Calu3 (cell line): ENCODE measurements at places on chromosomes 3 and 15.

DNA sequence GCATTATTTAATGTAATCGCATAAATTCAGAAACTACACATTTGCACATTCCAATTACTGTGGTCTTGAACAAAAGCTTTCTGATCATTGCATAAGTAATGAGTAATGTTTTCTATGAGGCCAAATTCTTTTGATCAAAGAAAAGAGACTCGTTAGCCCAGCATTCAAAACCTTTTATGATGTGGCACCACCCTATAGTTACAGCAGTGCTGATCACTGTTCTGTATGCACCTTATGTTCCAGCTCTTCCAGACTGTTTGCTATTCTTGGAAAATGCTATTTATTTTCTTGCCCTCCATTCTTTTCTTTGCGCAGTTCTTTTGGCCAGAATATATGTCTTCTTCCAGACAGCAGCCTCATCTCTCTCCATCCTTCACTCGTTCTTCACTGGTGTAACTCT, 42.3 kb downstream of the MAP3K13 start:
- no peak for DNase-seq

DNA sequence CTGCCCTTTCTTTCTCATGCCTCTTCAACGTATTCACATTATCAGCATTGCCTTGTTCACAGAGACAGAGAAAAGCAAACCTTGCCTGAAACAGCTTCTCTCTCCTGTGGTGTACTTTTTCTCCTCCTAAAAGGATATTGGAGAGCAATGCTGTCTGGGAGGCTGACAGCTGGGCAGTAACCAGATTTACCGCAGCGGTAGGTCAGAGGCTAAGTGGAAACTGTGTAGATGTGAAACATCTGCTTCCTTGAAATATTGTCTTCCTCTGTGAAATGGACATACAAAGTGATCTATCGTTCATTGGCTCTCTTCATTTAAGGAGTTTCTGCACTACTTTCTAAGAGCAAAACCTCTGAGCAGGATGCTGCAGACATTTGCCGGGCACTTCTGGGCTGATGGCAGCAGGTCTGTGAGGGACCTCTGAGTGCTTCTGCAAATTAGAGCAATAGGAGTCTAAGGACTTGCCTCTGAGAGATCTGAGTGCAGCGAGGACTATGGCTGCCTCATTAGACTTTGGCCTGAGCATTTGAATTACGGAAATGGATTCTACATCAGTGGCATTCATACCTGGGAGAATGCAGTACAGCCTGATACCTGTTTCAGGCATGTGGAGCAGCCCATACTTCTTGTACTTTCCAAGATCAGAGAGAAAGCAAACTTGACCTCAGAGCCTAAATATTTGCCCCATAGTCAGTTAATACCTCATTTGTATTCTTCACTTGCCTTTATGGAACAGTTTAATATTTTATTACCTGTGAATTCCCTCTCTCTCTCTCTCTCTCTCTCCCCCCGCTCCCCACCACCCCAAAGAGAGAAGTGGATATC, 260.5 kb upstream of the TPRG1 start:
- no peak for DNase-seq

GRCh38 chr3:34725774-34726173, 913.6 kb upstream of the ARPP21 start:
- no peak for DNase-seq

DNA sequence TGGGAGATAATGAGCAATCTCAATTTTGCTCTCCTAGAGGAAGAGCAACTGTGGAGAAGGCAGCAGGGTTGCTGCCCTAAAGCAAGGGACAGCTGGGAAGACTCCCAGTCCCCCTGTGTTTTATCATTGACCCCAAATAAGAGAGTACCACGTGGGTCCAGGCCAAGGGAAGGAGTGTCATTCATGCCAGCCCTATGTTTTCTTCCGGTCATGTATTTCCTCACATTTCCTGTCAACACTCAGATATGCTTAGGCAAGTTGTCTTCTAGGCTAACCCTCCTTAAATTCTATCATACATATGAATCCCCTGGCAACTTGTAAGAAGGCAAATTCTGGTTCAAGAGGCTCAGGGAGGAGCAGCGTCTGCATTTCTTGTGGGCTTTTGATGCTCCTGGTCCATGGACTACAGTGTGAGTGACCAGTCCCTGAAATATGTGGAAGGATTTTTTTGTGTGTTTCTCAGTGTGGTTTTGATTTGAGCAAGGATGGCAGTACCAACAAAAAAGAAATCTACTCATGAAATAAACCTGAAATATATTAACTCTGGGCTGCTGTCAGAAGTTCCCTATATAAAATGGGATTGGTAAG, 31.9 kb upstream of the RPP14 start:
- DNase-seq: no peak

DNA sequence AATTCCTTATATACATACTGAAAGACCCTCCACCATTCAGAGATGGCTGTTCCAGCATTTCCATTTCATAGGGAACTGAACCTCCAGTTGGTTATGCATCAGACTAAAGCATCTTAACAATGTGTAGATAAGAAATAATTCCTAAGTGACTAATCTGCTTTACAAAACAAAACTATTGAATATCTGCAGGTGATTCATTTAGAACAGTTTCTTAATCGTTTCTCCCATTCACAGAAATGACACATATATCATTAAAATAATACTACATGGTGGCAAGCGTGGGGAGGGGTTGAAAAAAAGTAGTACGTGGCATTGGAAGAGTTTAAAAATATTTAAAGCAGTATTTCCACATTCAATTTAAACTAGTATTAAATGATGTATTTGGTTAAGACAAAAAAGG, 19.5 kb downstream of the COPS2 start:
- peak; percentile 5 for DNase-seq

DNA sequence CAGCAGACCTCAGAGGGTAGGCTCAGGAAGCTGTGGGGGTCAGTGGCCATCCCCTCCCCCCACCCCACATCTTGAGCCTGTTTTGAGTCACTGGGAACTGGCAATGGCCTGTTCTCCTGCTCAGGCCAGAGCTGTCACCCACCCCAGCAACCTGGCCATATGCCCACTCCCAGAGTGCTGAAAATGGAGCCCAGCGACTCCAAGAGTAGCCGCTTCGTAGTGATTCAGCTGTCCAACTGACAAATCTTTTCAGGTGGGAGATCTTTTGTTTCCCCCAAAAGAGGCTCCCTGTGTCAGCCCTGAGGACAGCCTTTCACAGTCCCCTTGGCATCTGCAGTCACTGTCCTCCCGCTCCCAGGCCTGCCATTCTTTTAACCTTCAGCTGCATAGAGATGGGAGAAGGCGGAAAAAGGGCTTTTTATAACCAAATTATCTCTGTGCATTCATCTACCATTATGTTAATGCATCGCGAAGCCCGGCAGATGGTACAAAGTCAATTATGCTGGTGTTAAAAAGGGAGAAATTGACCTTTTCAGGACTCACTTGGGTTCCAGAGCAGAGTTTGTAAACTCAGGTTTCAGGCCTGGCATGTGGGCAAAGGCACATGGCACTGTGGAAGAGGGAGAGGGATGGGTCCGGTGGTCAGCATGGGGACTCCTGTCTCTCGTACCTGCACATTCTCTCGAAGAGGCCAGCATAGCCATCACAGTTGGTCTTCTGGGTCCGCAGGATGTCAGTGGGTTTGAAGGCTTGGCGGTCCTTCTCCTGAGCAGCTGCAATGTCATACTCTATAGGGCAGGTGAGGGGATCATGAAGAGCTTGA, 32.1 kb downstream of the KY start:
- no peak for DNase-seq

GRCh38 chr15:60264088-60264487, 133.7 kb downstream of the ANXA2 start:
- DNase-seq: no peak

DNA sequence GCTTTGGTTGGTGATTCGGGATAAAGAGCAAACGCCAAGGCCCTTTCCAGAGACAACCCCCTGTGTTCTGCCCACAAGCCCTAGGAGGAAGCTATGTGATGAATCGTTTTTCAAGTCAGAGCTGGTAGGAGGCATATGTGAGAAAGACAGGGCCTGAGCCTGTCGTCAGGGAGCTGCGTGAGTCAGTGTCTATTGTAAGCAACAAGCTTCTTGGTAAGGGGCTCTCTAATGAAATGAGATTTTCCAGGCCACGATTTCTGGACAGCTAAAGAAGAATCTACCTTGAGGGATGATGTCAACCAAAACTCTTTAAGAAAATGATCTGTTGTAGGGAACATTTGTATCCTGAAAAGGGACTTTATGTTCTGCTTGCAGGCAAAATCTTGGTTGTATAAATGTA, 318.9 kb upstream of the IL12A start:
- DNase-seq: no peak

DNA sequence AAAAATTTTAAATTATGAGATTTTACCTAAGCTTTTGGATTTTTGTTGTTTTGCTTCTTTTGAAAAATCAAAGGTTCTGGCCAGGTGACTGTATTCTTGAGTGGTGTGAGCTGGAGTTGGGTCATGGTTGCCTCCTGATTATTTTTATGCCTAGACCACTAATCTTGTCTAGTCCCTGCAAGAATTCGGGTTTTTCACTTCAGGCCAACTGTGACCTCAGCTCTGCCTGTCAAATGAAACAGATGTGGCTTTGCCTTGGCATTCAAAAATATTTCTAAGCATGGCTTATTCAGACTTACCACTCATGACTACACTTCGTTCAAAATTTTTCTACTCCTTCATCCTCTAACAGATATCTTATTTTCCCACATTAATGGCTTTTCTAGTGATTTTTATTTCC, 25.4 kb upstream of the CDV3 start:
- no peak for DNase-seq
